T-cell (primary cell): ENCODE measurements at places on chromosomes 1 and 21. TPM values are rescaled to one million over a fixed set of nuclear protein-coding genes. Genes with fewer than 3 reads are reported as not detected.

DNA sequence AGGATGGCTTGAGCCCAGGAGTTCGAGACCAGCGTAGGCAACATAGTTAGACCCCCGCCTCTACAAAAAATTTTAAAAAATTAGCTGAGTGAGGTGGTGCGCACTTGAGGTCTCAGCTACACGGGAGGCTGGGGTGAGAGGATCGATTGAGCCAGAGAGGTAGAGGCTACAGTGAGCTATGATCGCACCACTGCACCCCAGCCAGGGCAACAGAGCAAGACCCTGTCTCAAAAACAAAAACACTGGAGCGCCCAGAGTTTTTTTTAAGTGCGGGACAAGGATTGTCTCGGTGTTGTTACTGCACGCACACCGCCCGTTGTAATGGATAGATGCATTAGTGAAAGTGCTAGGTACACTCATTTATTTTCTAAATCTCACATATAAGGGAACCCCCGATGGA is 37.1 kb downstream of the PIK3CD start:
- H3K36me3 ChIP-seq = peaks cover 3% of the 10 kb centered on the region
- H3K27me3 ChIP-seq = no peaks in the 10 kb centered on the region
- H3K4me1 ChIP-seq = peaks cover 43% of the 10 kb centered on the region
- DNase-seq = no peak
- H3K4me3 ChIP-seq = peak overlapping the region; percentile 60

- no peak overlapping the region for H3K4me3 ChIP-seq
- H3K27me3 ChIP-seq = no peaks in the 10 kb centered on the region
- DNase-seq = no peak
- H3K27ac ChIP-seq = no peak overlapping the region
- H3K36me3 ChIP-seq = no peaks in the 10 kb centered on the region
Measured at GRCh38 chr1:26009796-26010447, 11.7 kb upstream of the EXTL1 start.

GRCh38 chr1:214146523-214146922 is 134.4 kb upstream of the SMYD2 start:
- H3K27me3 ChIP-seq = no peaks in the 10 kb centered on the region
- H3K4me1 ChIP-seq = no peaks in the 10 kb centered on the region
- DNase-seq = no peak
- H3K36me3 ChIP-seq = no peaks in the 10 kb centered on the region

DNA sequence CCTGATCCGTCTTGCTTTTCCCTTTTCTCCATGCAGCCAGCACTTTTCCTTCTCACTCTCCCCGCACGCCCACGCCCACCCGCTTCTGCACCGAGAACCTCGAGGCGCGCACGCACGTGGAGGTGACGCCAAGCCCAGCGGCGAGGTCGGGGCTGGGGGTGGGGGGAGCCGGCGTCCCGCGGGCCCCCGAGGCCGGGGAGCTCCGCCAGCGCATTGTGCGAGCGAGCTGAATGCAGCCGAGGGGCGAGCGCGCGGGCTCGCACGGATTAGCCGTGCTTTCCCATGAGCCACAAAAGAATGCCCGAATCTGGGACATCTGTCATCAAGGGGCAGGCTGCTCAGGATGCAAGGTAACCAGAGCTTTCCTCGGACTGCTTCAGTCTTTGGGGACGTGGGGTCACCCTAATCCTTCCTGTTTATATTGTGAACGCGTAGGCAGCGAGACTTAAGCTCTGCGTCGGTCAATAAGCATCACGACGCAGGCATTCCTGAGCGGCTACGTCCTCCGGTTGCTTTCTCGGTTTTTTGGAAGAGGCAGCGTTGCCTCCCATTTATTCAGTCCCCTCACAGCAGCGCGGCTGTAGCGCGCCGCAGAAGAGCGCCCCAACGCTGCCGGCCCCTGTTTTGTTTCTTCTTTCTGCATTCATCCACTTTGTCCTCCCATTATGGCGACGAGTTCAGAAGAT is 67.3 kb upstream of the AKT3 start:
- H3K27ac ChIP-seq = no peak overlapping the region
- H3K4me1 ChIP-seq = peaks cover 12% of the 10 kb centered on the region
- no peaks in the 10 kb centered on the region for H3K36me3 ChIP-seq
- H3K4me3 ChIP-seq = peak overlapping the region; percentile 81

DNA sequence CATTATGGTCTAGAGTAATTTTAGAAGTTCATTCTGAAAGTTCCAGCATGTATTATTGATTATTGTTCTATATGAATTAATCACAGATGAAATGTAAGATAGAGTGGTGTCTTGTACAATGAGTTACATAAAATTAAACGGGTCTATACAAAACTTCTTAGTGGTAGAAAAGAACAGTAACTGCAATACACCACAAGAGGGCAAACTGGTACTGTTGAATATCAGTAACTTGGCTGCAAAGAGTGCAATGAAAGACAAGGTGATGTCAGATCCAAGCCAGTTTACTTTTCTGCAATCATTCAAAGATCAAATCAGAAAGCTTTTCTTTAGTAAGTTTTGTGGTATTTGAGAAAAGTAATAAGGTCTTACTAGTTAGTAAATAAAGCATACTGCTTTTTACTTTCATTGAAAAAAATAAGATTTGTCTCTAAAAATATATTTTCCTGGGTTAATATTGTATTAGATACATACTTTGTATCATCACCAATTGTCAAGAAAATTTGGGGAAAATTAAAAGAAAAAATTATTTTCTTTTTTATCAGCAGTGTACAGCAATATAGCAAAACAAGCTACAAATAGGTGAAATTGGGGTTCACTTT is 66.4 kb upstream of the BTG3 start:
- no peak overlapping the region for H3K27ac ChIP-seq
- no peak for DNase-seq
- H3K4me3 ChIP-seq = no peak overlapping the region
- H3K4me1 ChIP-seq = no peaks in the 10 kb centered on the region

DNA sequence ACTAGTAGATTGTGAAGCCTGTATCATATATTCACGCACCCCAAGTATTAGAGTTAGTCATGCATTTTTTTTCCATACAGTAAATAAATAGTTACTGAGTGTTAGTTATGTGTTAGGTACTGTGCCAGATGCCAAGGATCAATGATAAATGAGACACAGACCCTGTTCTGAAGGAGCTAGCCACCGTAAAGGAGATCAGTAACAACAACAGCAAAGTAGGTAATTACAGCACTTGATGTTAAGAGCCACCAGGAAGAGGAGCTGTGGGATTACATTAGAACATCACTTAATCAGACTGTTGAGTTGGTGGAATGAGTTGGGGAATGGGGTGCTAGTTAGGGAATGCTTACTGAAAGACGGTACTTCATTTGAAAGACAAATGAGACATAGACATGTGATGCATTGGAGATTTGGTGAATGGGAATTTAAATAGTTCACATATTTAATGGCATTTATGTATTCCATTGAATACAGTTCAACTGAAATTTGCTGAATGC is 21.0 kb downstream of the PRKAA2 start:
- no peaks in the 10 kb centered on the region for H3K4me1 ChIP-seq
- no peak overlapping the region for H3K27ac ChIP-seq
- H3K4me3 ChIP-seq = no peak overlapping the region

DNA sequence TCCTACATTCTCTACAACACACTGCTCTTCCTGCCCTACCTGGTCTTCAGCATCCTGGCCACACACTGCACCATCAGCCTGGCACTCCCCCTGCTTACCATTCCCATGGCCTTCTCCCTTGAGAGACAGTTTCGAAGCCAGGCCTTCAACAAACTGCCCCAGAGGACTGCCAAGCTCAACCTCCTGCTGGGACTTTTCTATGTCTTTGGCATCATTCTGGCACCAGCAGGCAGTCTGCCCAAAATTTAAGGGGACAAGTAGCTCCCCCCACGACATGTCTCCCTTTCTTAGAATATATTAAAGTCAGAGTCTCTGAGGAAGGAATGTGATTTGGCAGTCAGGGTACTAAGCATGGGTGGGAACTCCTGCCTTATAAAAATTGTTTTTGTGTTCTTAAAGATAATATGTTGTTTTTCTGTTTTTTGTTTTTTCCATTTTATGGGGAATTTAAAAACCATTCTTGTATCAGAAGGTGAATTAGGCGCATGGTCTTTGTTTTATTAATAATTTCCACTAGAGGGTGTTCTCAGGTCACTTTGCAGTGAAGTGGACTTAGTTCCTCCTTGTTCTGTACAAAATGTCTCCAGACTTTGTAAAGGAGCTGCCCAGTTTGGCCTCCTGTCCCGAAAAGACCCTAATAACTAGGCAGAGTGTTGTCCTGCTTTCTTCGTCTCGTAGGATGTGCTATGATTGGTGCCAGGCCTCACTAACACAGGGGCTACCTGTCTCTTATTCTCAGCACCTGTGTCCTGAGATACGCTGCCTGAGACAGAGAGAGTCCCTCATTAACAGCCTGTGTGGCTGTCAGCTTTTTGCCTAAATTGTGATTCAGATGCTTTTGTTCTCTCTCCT is 13.1 kb downstream of the UBIAD1 start:
- no peak for DNase-seq
- no peak overlapping the region for H3K27ac ChIP-seq
- H3K36me3 ChIP-seq = peaks cover 56% of the 10 kb centered on the region
- H3K4me1 ChIP-seq = peaks cover 56% of the 10 kb centered on the region

AMY2A gene
- not detected for total RNA-seq

RBP7 gene
- total RNA-seq = 0.63 TPM

- no peak for DNase-seq
- no peak overlapping the region for H3K27ac ChIP-seq
- no peaks in the 10 kb centered on the region for H3K36me3 ChIP-seq
- no peaks in the 10 kb centered on the region for H3K4me1 ChIP-seq
- no peaks in the 10 kb centered on the region for H3K27me3 ChIP-seq
- no peak overlapping the region for H3K4me3 ChIP-seq
Measured at GRCh38 chr1:185244015-185244747, 72.9 kb downstream of the IVNS1ABP start.

GRCh38 chr1:89451011-89451410 is 73.6 kb upstream of the LRRC8B start:
- H3K4me1 ChIP-seq = peaks cover 2% of the 10 kb centered on the region
- H3K27me3 ChIP-seq = no peaks in the 10 kb centered on the region
- no peak overlapping the region for H3K4me3 ChIP-seq
- H3K36me3 ChIP-seq = no peaks in the 10 kb centered on the region
- H3K27ac ChIP-seq = no peak overlapping the region

OR2L3 gene
- total RNA-seq = not detected

DNA sequence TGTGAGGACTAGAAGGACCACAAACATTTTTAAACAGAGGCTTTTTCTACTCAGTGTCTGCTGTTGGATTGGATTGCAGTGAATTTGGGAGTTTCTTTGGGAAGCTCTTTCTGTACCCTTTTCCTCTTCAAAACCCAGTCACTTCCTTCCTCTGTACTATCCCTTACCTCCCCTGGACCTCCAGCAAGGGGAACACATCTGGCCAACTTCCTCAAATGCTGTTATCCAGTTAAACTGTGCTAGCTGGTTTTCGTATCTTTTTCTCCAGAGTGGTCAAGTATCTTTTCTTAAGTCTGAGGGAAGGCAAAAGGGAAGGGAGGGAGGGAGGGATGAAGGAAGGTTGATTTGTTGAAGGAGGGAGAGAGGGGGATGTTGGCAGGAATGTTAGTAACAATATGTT is 99.2 kb upstream of the TNR start:
- no peaks in the 10 kb centered on the region for H3K27me3 ChIP-seq
- DNase-seq = no peak
- no peak overlapping the region for H3K27ac ChIP-seq
- H3K4me1 ChIP-seq = no peaks in the 10 kb centered on the region
- H3K36me3 ChIP-seq = no peaks in the 10 kb centered on the region

S100B gene
- 0.49 TPM for total RNA-seq

GRCh38 chr1:57422271-57423134 is 1.4 kb downstream of the DAB1 start:
- H3K27me3 ChIP-seq = peaks cover 9% of the 10 kb centered on the region
- H3K36me3 ChIP-seq = no peaks in the 10 kb centered on the region
- no peak for DNase-seq
- H3K4me1 ChIP-seq = peaks cover 9% of the 10 kb centered on the region
- no peak overlapping the region for H3K4me3 ChIP-seq
- H3K27ac ChIP-seq = no peak overlapping the region

ZMYND12 gene
- 0.46 TPM for total RNA-seq

DNA sequence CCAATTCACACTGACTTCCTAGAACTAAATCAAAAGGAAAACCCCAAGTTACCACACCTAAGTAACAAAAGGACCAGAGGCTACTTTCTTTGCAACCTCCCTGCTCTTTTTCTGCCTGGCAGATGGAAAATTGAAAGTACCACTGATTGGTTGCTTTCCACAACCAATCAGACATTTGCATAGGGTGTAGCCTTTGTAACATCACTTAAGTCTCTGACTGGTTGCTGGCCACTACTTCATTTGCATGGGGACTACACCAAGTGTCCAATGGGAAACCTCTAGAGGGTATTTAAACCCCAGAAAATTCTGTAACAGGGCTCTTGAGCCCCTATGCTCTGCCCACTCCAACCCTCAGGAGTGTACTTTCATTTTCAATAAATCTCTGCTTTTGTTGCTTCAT is 365.0 kb downstream of the LTN1 start:
- no peak for DNase-seq
- H3K36me3 ChIP-seq = peaks cover 4% of the 10 kb centered on the region
- H3K27me3 ChIP-seq = no peaks in the 10 kb centered on the region
- H3K4me3 ChIP-seq = no peak overlapping the region
- no peaks in the 10 kb centered on the region for H3K4me1 ChIP-seq
- no peak overlapping the region for H3K27ac ChIP-seq

SIM2 gene
- total RNA-seq = 0.10 TPM

IVL gene
- total RNA-seq = not detected

GRCh38 chr1:147225193-147225730 is at the start of gene FMO5:
Gene FMO5 (minus strand): TSS chr1:147225339. CDS start chr1:147225029, 310 bp downstream.
- no peaks in the 10 kb centered on the region for H3K36me3 ChIP-seq
- peak; percentile 61 for DNase-seq
- no peaks in the 10 kb centered on the region for H3K27me3 ChIP-seq
- H3K4me1 ChIP-seq = no peaks in the 10 kb centered on the region
- peak within 1 kb of the TSS; percentile 91 for H3K4me3 ChIP-seq

GRCh38 chr1:7580923-7581753 is 190.0 kb upstream of the VAMP3 start:
- peaks cover 30% of the 10 kb centered on the region for H3K27me3 ChIP-seq
- no peak overlapping the region for H3K27ac ChIP-seq
- DNase-seq = no peak
- no peaks in the 10 kb centered on the region for H3K36me3 ChIP-seq
- H3K4me1 ChIP-seq = no peaks in the 10 kb centered on the region

- H3K36me3 ChIP-seq = no peaks in the 10 kb centered on the region
- H3K4me1 ChIP-seq = no peaks in the 10 kb centered on the region
- peaks cover 6% of the 10 kb centered on the region for H3K27me3 ChIP-seq
Measured at GRCh38 chr1:115314765-115315164, 23.3 kb downstream of the NGF start.

ELAPOR1 gene
- 16.6 TPM for total RNA-seq

DNA sequence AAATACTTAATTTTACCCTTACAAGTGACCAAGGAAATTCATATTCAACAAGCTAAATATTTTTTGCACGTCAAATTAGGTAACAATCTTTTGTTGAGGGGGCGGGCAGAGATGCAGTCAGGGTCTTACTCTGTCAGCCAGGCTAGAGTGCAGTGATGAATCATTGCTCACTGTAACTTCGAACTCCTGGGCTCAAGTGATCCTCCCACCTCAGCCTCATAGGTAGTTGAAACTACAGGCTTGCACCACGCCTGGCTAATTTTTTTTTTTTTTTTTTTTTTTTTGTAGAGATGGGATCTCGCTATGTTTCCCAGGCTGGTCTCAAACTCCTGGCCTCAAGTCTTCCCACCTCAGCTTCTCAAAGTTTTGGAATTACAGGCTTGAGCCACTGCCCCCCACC is 26.5 kb downstream of the PHTF1 start:
- DNase-seq = no peak
- H3K4me3 ChIP-seq = no peak overlapping the region
- no peaks in the 10 kb centered on the region for H3K27me3 ChIP-seq

ADGRL2 gene
- 0.55 TPM for total RNA-seq

LAMC2 gene
- 0.09 TPM for total RNA-seq

HPDL gene
- 1.4 TPM for total RNA-seq

GRCh38 chr1:59237900-59238299 is 59.0 kb upstream of the FGGY start:
- DNase-seq = no peak
- H3K4me1 ChIP-seq = no peaks in the 10 kb centered on the region
- no peak overlapping the region for H3K4me3 ChIP-seq
- no peaks in the 10 kb centered on the region for H3K27me3 ChIP-seq

TFF2 gene
- 0.38 TPM for total RNA-seq
